HCT116 (cell line): ENCODE measurements at places on chromosomes 12 and 14.

DNA sequence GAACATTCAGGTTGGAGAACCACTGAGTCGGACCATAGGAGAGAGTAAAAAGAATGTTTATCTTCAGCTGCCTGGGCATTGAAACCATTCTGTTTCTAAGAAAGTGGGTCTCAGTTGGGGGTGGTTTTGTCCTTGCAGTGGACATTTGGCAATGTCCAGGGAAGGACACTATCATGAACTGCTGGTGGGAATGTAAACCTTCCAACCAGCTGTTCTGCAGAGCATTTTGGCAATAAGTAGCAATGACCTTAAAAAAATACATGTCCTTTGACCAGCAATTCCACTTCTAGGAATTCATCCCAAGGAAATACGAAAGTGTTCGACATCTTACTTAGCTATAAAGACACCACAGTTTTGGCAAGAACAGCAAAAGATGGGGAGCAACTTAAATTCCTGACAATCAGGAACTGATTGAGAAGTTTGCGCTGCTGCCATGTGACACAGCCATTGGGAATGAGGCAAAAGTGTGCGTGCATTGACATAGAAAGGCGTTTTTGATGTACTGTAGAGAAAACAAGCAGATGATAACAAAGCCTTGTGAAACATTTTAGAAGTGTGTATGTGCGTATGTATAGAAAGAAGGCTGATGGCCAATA lies 82.9 kb upstream of the MAP1LC3B2 start:
- DNase-seq, result no peak

GRCh38 chr14:74463697-74464096 lies 29.4 kb downstream of the NPC2 start:
- DNase-seq, result no peak

GRCh38 chr14:88856786-88857366 lies 32.4 kb downstream of the TTC8 start:
- DNase-seq, result no peak

- no peak for DNase-seq
Observed at GRCh38 chr12:107309020-107309419, 215.7 kb upstream of the CRY1 start.

DNA sequence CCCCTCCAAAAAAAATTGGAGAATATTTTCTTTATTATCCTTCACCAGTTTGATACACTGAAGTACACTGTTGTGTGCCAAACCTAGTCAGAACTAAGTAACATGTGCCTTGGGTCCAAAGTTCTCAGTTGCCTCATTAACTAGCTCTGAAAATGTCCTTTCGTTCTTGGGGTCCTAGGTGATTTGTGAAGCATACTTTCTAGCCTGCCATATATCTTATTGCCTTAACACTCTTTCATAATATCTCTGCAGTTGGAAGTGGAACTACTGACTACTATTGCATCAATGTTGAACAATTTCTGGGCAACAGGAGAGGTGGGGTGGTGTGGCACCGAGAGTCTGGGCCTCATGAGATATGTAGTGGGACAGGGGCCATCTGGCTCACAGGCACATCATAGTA lies 592.9 kb upstream of the FBXO33 start:
- DNase-seq, result no peak

DNA sequence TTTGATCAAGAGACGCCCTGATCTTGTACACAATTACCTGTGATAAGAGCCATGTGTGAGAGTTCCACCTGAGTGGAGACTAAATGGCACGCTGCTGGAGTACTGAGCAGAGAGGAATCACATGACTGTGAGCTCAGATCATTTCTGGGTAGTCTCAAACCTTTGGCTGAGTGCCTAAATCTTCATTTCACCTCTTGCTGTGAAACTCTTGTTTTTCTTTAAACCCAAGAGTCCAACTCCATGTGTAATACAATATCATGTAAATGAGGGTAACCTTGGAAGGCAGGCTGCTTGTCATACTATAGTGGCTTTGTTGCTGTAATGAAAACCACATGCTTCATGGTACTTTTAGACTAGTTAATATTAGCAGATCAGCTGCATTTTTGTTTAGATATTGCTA lies 156.9 kb downstream of the CAND1 start:
- DNase-seq, result no peak

DNA sequence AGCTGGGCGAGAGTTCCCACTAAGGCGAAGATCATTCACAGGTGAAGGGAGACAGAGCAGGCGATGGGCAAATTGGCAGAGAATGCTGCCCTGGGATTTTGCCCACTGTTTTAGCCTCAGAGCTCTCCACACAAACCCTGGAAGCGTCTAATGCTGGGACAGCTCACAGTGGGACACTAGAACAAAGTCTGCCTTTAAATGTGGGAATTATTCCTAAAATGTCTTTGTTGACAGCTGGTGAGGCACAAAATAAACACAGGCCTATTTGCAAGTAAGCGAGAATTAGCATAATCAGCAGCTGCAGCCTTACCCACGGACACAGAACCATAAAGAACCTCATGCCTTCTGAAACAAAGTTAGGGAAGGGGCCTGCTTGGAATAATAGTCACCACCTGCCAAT lies 824.5 kb downstream of the AACS start:
- no peak for DNase-seq

GRCh38 chr14:33352821-33353220 lies 414.1 kb downstream of the NPAS3 start:
- DNase-seq, result no peak

DNA sequence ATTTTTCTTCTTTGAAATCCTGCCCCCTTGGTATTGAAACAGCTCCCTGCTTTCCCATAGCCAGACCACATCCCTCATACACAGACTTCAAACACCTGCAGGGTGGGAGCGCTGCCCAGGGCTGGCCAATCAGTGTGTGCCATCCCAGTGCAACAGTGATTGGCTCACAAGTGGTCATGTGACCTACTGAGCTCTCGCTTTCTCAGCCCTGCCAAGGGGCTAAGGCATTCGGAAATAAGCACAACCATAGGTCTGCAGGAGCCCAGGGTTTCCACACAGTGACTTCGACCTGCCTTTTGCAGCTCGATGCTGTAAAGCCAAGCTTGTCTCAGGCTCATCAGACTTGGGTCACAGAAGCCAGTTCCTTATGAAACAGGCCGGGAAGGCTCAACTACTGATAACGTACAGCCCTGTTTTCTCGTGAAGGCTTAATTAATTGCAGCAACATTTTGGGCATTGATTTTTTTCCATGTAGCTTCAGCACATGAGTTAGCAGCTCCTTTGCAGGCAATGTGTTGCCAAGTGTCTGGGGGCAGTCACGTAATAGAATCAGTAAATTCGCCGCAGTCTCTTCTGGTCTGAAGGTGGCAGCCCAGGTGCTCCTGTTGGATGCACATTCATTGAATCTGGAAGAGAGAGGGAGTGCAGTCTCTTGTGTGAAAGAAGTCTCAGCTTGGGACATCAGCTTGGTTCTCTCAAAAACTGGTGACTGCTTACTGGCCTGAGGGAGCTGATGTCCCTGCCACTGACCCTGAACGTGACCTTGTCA lies 1091.8 kb downstream of the AACS start:
- no peak for DNase-seq

GRCh38 chr12:58502226-58502625 lies 418.1 kb downstream of the LRIG3 start:
- no peak for DNase-seq

GRCh38 chr14:90049390-90049789 lies 12.4 kb upstream of the KCNK13 start:
- no peak for DNase-seq

- no peak for DNase-seq
Observed at GRCh38 chr12:2891240-2892053, 756 bp downstream of the TULP3 start.

GRCh38 chr14:106286697-106287290 lies 760.4 kb downstream of the TMEM121 start:
- DNase-seq, result no peak

- DNase-seq, result peak; percentile 56
Observed at GRCh38 chr12:7042842-7043241, 17.7 kb upstream of the C1S start.

GRCh38 chr14:100017553-100017952 lies 47.7 kb upstream of the EVL start:
- DNase-seq, result no peak

GRCh38 chr12:18368594-18368993 lies 107.3 kb downstream of the PIK3C2G start:
- DNase-seq, result no peak

DNA sequence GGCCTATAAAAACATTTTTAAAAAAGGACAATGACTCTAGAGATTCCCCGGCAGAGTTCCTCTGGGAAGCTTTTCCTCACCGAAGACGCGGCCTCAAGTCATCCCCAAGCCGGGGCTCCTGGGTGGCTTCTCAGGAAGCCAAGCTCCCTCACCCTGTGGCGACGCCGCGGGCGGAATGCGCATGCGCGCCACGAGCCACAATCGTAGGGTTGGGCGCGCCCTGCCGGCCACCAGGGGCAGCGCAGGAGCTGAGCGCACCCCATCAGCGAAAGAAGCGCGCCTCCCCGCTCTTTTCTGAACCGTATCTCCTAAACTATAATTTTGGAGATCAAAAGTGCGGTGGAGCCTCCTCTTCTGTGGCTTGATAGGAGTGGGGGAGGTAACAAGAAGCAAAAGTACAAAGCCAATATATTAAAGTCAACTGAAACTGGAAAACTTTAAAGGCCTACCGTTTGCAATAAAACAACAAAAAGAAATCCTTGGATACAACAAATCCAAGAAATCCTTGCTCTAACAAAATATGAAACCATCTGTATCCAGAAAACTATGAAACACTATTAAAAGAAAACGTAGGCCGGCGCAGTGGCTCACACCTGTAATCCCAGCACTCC lies 17.4 kb upstream of the CHFR start:
- no peak for DNase-seq

GRCh38 chr12:83434600-83434999 lies 747.9 kb downstream of the TMTC2 start:
- no peak for DNase-seq

- peak; percentile 87 for DNase-seq
Observed at GRCh38 chr12:67593041-67593440, 55.5 kb upstream of the DYRK2 start.

GRCh38 chr12:114678028-114678427 lies 5.9 kb downstream of the TBX3 start:
- no peak for DNase-seq

DNA sequence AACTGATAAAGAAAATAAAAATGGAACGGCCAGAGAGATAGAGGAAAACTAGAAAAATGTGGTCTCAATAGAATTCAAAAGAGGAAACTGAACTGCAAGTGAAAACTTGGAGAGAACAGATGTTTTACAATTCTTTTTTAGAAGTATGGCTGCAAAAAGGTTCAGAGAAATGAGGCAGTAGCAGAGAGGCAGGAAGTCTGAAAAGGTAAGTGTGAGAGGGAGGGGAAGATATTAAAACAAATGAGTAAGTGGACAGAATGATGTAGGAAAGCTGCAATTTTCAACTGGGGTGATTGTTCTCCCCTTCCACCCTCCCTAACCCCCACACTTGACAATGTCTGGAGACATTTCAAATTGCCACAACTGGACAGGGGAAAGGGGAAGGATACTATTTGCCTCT lies 12.9 kb downstream of the BTBD7 start:
- no peak for DNase-seq

GRCh38 chr14:69663300-69663643 lies 51.9 kb downstream of the SUSD6 start:
- no peak for DNase-seq

DNA sequence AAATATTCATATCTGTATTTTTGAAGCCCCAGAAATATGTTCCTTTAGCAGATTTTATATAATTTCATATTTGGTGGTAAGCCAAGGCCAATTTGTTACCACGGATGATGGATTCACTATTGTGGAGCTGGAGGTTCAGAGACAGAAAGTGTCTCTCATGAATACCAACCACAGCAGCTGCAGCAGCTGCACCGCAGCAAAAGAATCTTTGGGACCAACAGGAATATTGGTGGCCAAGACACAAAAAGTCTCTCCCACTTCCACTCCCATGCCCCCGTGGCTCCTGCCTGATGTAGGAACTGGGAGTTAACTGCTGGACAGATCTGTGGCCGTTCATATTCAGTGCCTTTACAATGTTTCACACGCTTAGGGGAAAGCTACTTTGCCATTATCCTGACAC lies 155.3 kb downstream of the ADAMTS20 start:
- DNase-seq, result no peak

GRCh38 chr12:43054085-43054484 lies 464.5 kb upstream of the PRICKLE1 start:
- DNase-seq, result no peak

GRCh38 chr12:2775431-2775830 lies 19.3 kb upstream of the FKBP4 start:
- no peak for DNase-seq
